ENCODE measurements at places on chromosomes 13 and 19. TPM values are rescaled to one million over a fixed set of nuclear protein-coding genes. Genes with fewer than 3 reads are reported as not detected.

The FSD1 gene
- 5.7 TPM for total RNA-seq

The HRC gene
- total RNA-seq = not detected

The MED29 gene
- 31.2 TPM for total RNA-seq

The METTL21C gene
- not detected for total RNA-seq

The PCDH9 gene
- 5.7 TPM for total RNA-seq

The PRR22 gene
- 0.49 TPM for total RNA-seq

The PCP2 gene
- total RNA-seq = not detected

The VSTM2B gene
- not detected for total RNA-seq

The HSPB6 gene
- 14.8 TPM for total RNA-seq

The TTC9B gene
- total RNA-seq = not detected

The LSM14A gene
- 66.9 TPM for total RNA-seq

Data from hair follicle dermal papilla cell (primary cell).